ENCODE measurements at places on chromosomes 1 and 21.
A peak's percentile ranks its signal among the peaks of the same experiment; 100 is the strongest.

- no peaks in the 10 kb centered on the region for H3K36me3 ChIP-seq
- DNase-seq = no peak
- no peaks in the 10 kb centered on the region for H3K27me3 ChIP-seq
Observed at GRCh38 chr1:180353945-180354344, 123.9 kb downstream of the LHX4 start.

- H3K27ac ChIP-seq = no peak overlapping the region
- H3K36me3 ChIP-seq = no peaks in the 10 kb centered on the region
- DNase-seq = no peak
- no peak overlapping the region for H3K4me3 ChIP-seq
Observed at GRCh38 chr1:199510314-199510713, 517.2 kb upstream of the NR5A2 start.

DNA sequence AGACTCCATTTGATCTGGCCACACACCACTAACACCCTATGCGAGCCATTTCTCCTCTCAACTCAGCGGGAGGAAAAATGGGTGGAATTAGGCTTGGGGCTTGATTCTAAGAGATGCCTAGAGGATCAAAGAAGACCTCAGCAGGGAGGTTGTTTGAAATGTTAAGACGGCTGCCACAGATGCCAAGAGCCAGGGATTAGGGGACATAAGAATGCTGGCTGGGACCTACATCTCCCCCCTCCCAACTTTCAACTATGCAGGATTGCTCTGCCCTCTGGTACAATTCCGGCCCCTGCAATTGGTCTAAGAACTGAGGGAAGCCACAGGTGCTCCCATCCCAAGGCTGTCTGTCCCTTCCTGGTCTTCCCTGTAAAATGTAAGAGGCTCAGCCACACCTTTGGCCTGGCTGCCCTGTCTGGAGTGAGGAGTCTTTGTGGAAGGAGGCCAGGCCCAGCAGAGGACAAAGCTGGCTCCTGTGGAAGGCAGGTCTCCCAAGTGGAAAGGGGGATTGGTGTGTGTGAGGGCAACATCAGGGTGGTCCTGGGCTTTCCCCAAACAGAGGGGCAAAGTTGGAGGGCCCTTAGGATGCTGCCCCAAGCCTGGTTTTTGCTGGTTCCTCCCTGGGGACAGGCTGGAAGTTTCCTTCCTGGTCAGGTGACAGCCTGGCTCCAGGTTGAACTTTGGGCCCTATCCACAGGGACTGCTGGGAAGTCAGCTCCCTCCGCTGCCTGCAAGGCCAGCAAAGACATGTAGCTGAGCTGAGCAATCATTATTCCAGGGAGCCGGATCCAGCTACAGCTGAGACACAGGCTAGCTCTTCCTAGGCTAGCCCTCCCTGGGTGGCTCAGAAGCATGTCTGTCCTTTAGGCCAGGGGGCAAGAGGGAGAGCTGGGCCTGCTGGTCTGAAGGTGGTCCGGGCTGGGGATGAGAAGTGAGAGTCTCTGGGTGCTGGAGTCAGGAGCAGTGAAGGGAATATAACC, 34.5 kb upstream of the SYNC start:
- H3K27ac ChIP-seq = no peak overlapping the region
- no peaks in the 10 kb centered on the region for H3K36me3 ChIP-seq

DNA sequence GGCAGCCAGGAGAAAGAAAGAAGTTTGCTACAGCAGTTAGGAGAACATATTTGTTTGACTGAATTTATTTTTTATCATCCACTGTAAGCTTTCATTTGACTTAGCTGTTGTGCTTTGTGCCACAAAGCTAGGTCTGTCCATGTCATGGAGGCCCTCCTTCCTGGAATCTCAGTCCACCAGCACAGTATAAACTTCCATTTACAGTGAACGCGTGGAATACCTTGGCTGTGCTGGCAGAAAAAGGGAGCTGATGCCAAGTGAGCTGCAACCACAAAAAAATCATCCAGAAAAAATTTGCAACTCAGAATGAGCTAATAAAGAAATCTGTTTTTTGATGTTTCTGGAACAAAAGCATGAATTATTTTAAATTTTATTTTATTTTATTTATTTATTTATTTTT, 72.6 kb downstream of the ATP6V1G3 start:
- H3K36me3 ChIP-seq = no peaks in the 10 kb centered on the region
- no peaks in the 10 kb centered on the region for H3K27me3 ChIP-seq
- no peak overlapping the region for H3K4me3 ChIP-seq
- H3K27ac ChIP-seq = no peak overlapping the region
- H3K4me1 ChIP-seq = no peaks in the 10 kb centered on the region

GRCh38 chr1:160789051-160789701, 6.8 kb upstream of the LY9 start:
- H3K27me3 ChIP-seq = no peaks in the 10 kb centered on the region
- H3K27ac ChIP-seq = no peak overlapping the region
- H3K36me3 ChIP-seq = no peaks in the 10 kb centered on the region
- no peaks in the 10 kb centered on the region for H3K4me1 ChIP-seq

DNA sequence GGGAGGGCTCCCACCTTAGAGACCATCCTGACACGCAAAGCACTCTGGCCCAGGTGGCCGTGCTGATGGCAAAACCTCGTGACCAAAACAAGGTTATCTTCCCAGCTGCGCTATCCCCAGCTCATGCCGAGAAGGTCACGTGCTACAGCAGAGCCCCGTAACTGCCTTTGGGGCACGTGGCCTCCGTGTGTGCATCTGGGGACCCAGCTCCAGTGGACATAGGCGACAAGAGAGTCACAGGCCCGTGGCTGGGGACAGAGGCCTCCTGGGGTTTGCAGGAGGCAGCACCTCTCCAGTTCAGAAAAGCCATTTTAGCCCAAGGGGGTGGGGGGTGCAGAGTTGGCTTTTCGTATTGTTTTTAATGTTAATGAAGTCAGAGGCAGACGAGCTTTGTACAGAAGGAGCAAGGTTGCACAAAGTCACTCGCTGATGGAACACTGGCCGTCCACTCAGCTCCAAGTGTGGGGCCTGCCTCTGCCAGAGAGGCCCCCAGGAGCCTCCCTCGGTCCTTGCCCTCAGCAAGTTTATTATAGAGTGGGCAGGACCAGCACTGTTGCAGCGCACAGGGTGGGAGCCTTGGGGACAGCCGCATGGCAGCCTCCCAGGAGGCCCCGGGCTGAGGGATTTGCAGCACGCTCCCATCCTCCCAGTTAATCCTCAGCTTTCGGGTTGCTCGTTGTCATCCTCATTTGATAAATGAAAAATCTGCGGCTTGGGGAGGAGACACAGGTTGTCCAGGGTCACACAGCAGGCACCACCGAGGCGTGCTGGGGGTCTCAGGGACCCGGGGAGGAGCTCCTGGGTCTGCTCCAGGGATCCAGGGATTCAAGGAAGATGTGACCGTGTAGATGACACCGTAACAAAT, 8.0 kb upstream of the PDE9A start:
- peaks cover 2% of the 10 kb centered on the region for H3K4me1 ChIP-seq
- H3K27ac ChIP-seq = no peak overlapping the region
- DNase-seq = no peak
- H3K27me3 ChIP-seq = no peaks in the 10 kb centered on the region
- H3K36me3 ChIP-seq = no peaks in the 10 kb centered on the region
- no peak overlapping the region for H3K4me3 ChIP-seq

GRCh38 chr1:30779294-30780071, 21.9 kb upstream of the LAPTM5 start:
- no peaks in the 10 kb centered on the region for H3K4me1 ChIP-seq
- no peaks in the 10 kb centered on the region for H3K36me3 ChIP-seq
- no peak overlapping the region for H3K4me3 ChIP-seq
- peak; percentile 39 for DNase-seq

DNA sequence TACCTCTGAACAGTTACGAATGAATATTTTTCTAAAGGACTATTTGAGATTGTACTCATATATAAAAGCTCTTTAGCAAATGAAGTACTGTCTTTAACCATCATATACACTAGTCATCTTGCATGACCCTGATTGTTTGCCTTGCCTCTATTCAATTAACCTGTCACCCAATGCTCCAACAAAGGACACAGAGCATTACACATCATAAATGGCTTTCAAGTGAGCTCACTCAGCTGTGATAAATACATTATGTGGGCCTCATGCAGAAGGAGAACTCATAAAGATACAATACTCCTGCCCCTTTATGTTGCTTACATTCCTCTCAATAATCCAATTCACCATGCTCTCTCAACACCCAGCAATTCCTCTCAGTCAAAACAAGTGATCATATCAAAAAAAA, 993.0 kb upstream of the PRMT6 start:
- H3K4me1 ChIP-seq = no peaks in the 10 kb centered on the region
- H3K36me3 ChIP-seq = no peaks in the 10 kb centered on the region
- DNase-seq = no peak

GRCh38 chr1:3695326-3696217, 43.3 kb downstream of the TP73 start:
- H3K27ac ChIP-seq = no peak overlapping the region
- no peaks in the 10 kb centered on the region for H3K36me3 ChIP-seq
- DNase-seq = no peak
- H3K4me1 ChIP-seq = 0 out of 2 replicates have a peak, but pooled peaks cover 1% of the 10 kb centered on the region

GRCh38 chr1:247358920-247359319, 27.3 kb upstream of the ZNF496 start:
- no peaks in the 10 kb centered on the region for H3K27me3 ChIP-seq
- H3K4me3 ChIP-seq = no peak overlapping the region
- no peak overlapping the region for H3K27ac ChIP-seq
- no peak for DNase-seq

DNA sequence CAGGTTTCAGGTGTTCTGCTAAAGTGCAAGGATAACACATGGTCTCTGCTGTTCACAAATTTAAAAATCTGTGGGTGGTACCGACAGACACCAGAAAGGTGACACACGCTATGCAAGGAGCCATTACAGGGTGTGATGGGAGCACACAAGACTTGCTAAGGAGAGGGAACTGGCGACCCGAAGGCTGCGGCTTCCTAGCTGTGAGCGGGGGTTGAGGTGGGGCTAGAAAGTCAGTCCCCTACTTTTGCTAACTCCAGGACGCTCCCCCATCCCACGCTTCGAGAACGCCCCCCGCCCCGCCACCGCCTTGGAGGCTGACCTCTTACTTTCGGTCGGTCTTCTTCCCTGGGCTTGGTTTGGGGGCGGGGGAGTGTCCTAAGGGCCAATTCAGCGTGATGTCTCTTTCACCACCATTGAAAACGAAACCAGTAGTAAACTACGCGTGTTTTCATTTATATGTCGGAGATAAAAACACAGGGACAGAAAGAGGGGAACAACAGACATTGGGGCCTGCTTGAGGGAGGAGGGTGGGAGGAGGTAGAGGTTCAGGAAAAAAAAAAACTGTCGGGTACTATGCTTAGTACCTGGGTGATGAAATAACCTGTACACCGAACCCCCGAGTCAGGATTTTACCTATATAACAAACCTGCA, 1.1 kb downstream of the CKS1B start:
- peak overlapping the region; percentile 82 for H3K4me3 ChIP-seq
- no peak for DNase-seq
- H3K27ac ChIP-seq = peak overlapping the region; percentile 6
- H3K36me3 ChIP-seq = peaks cover 6% of the 10 kb centered on the region

GRCh38 chr21:19810779-19811178, 1187.4 kb upstream of the NCAM2 start:
- DNase-seq = no peak
- H3K36me3 ChIP-seq = no peaks in the 10 kb centered on the region
- H3K4me1 ChIP-seq = peaks cover 2% of the 10 kb centered on the region
- H3K4me3 ChIP-seq = no peak overlapping the region
- no peak overlapping the region for H3K27ac ChIP-seq

DNA sequence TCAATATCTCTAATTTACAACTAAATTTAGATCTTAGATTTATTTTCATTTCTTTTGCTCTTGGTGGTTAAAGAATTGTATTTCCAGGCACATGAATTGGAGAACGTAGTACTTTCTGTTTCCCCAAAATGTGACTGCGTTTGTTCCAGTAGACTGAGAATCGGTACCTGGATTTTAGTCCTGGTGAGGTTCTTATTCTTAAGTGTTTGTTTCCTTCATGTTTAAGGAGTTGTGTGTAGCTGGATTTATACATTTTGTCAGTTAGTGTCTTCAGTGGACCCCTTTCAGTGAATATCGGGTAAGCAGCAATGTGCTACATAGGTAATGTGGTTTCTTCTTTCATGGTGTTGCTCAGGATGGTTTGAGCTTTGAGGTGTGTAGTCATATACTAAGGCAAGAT, 6.8 kb downstream of the MIER1 start:
- H3K27me3 ChIP-seq = no peaks in the 10 kb centered on the region
- no peak overlapping the region for H3K27ac ChIP-seq
- H3K4me3 ChIP-seq = peak overlapping the region; percentile 23
- no peak for DNase-seq

GRCh38 chr1:1939296-1940122, 20.4 kb upstream of the TMEM52 start:
- no peaks in the 10 kb centered on the region for H3K4me1 ChIP-seq
- H3K27me3 ChIP-seq = no peaks in the 10 kb centered on the region
- H3K36me3 ChIP-seq = no peaks in the 10 kb centered on the region
- no peak for DNase-seq

GRCh38 chr1:202112859-202113689, 9.6 kb upstream of the GPR37L1 start:
- no peaks in the 10 kb centered on the region for H3K27me3 ChIP-seq
- no peaks in the 10 kb centered on the region for H3K36me3 ChIP-seq
- DNase-seq = no peak
- H3K4me1 ChIP-seq = no peaks in the 10 kb centered on the region
- H3K27ac ChIP-seq = no peak overlapping the region

GRCh38 chr1:175911138-175911537, 167.7 kb upstream of the TNR start:
- H3K4me1 ChIP-seq = no peaks in the 10 kb centered on the region
- H3K27me3 ChIP-seq = peaks cover 57% of the 10 kb centered on the region

DNA sequence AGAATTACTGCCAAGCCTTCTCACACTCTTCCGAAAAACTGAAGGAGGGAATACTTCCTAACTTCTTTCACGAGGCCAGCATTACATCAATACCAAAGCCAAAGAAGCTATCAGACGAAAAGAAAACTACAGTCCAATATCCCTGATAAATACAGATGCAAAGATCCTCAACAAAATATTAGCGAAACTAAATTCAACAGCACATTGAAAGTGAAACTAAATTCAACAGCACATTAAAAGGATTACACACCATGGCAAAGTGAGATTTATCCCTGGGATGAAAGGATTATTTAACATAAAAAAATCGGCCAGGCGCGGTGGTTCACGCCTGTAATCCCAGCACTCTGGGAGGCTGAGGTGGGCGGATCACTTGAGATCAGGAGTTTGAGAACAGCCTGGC, 176.8 kb downstream of the FAF1 start:
- no peaks in the 10 kb centered on the region for H3K27me3 ChIP-seq
- H3K4me1 ChIP-seq = no peaks in the 10 kb centered on the region
- H3K36me3 ChIP-seq = no peaks in the 10 kb centered on the region
- DNase-seq = no peak
- H3K4me3 ChIP-seq = no peak overlapping the region

- no peaks in the 10 kb centered on the region for H3K36me3 ChIP-seq
- DNase-seq = no peak
- no peaks in the 10 kb centered on the region for H3K27me3 ChIP-seq
- H3K27ac ChIP-seq = no peak overlapping the region
- H3K4me1 ChIP-seq = peaks cover 2% of the 10 kb centered on the region
- H3K4me3 ChIP-seq = no peak overlapping the region
Observed at GRCh38 chr1:203038217-203038741, 12.0 kb downstream of the PPFIA4 start.

- H3K36me3 ChIP-seq = no peaks in the 10 kb centered on the region
- no peak overlapping the region for H3K27ac ChIP-seq
- no peaks in the 10 kb centered on the region for H3K27me3 ChIP-seq
- no peaks in the 10 kb centered on the region for H3K4me1 ChIP-seq
- no peak for DNase-seq
- H3K4me3 ChIP-seq = no peak overlapping the region
Observed at GRCh38 chr1:171606402-171606941, 15.6 kb upstream of the MYOCOS start.

Measured in iPS DF 6.9 (cell line).